ENCODE measurements at places on chromosomes 6 and 20. TPM values are rescaled to one million over a fixed set of nuclear protein-coding genes. Genes with fewer than 3 reads are reported as not detected.

DNA sequence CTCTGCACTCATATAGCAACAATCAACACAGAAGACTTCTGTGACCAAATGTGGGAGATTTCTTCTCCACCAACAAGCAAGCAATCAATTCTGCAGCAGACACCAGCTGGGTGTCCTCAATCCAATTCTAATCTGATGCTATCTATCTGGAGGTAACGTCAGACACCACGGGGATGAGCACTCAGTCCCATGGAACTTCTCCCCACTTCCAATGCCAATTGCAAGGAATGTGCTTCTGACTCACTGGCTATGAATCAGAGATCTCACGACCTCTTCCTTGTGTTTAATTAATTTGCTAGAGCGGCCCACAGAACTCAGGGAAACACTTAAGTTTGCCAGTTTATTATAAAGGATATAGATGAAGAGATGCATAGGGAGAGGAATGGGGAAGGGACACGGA lies 103.5 kb upstream of the SIRPG start:
- DNase-seq, result peak; percentile 89

DNA sequence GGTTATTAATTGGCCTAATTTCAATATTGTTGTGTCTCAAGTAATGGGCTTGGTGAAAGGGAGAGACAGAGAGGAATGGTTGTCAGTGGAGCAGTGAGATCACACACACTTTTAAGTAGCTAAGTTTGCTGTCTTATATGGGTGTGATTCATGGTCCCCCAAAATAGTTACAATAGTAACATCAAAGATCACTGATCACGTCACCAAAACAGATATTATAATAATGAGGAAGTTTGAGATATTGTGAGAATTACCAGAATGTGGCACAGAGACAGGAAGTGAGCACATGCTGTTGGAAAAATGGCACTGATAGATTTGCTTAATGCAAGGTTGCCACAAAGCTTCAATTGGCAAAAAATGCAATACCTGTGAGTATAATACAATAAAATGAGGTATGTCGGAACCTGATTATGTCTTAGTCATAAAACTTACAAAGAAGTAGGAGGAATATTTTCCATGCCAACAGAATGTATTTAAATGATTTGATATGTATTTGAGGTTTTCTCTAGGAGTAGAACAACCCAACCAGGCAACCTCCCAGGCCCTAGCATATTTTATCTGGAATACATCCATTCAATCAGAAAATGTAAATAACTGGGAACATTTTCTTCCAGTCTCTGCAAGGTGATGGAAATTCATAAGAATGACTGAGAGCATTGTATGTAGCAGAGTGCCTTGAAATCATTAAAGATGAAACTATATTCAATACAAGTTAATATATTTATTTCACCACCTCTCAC lies 167.8 kb downstream of the CARMIL1 start:
- no peak for DNase-seq

DNA sequence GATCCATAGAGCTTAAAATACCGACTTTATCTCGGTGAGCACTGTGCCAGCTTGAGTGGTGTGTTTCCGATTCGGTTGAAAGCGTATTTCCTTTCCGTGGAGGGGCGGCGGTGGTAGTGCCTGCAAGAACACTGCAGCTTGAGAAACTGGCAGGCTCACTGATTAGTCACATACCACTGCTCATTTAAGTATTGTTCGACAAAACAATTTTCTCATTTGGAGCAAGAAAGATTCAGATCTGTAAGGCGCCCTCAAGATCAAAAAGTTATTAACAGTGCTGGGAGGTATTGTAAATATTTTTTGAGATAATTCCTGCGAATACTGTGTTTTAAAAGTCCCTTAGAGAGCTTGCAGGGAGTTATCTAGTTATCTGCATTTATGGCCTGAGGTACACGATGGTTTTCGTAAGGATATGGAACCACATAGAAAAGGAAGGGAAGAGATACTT lies 1.3 kb downstream of the MAPK14 start:
- DNase-seq, result peak; percentile 61

DNA sequence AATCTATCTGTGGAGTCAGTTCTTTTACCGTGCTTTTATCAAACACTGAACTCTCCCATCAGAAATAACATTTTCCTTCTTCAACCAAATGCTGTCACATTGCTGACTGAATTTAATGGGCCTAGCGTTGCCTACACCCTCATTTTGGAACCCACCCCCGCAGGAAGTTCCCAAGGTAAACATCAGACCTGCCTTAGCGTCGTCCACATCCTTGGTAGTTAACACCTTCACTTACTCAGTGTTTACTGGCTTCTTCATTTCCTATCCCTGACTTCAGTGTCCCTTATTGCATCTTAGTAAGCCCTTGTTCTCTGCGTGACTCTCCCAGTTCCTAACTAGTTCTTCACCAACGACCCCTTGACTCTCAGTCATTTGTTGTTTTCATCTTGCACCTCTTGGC lies 491.4 kb upstream of the SOX4 start:
- no peak for DNase-seq

DNA sequence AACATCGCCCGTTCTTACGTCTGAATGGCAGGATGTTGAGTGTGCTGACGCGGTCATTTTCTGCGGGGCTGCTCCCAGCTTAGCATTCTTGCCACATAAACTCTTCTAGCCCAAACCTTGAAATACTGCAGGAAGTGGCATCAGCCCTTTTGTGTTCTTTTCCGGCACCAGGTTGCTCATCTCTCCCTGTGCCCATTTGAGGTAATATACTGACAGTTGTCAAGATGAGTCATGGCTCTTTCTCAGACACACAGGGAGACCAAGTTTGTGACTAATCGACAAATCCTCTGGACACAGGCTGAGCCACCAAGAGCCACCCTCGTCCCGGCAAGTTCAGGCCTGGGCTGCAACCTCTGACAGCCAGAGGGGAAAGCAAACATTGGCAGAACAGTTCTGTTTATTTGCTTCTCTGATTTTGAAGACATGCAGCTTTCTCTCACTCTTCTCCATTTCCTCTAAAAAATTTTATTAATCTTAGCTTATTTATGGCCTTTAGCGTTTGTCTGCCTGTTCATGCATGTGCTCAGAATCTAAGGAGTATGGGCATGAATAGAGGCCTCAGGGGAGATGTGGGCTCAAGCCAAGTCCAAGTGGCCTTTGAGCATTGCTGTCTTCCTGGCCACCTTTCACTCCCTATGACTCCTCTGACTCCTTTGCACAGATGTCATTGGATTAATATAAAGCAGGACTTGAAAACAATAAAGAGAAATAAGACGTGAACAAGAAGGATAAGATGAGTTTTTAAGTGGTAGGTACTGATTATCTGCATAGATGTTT lies 328.2 kb upstream of the JAG1 start:
- peak; percentile 96 for DNase-seq

DNA sequence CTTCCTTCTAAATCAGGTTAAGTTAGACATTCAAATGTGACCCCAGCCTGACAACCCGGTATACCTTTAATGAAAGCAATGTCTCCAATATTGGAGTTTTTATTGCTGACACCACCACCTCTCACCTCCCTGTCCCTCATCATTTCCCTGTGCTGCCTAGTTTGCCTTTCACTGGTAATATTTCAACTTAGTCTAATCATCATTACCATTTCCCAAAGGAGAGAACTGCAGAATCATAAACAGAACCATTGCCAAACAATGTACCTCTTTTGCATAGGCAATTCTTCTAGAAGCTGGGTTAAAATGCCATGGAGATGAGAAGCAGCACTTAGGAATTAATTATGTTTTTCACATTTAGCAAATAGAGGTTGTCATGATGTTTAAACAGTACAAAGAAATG lies 370.3 kb downstream of the LAMA2 start:
- DNase-seq, result no peak

- peak; percentile 48 for DNase-seq
Measured at GRCh38 chr6:7468382-7469081, 72.9 kb upstream of the DSP start.

The ZSCAN23 gene
- 12.0 TPM for total RNA-seq

- DNase-seq, result no peak
Measured at GRCh38 chr20:9126527-9126926, 57.6 kb downstream of the PLCB4 start.

DNA sequence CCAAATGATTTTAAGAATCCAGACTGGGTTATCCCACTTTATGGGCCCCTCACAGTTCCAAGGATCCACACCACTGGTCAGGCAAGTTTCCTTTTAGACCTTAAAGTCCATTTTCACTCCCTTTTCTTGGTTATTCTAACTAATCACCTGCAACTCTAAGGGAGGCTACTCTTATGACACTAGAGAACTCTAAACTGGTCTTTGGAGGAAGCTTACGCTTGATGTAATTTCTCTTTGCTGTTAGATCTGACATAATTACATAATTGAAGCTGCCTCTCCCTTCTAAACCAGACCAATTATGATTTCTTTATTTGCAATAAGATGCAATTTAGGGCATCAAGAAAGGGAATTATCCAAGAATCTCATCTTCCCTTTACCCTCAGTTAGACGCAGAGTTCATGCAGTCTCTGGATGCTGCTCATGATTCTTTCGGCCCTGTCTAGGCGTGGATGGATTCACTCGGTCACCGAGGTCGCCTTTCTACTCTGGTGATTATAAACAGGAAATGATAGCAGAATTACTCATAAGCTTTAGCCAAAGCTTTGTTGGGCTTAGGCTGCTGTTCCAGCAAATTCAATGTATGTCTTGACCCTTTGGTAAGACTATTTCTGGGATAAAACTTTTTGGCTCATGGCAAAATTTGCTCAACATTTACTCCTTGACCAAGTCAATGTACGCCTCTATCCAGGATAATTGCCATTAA lies 166.4 kb upstream of the PRND start:
- peak; percentile 41 for DNase-seq
